ENCODE measurements at places on chromosomes 1 and 21. TPM values are rescaled to one million over a fixed set of nuclear protein-coding genes. Genes with fewer than 3 reads are reported as not detected.
A peak's percentile ranks its signal among the peaks of the same experiment; 100 is the strongest.

- DNase-seq, result peak; percentile 70
Observed at GRCh38 chr21:41612674-41613532, 104.9 kb upstream of the TMPRSS2 start.

- no peak for DNase-seq
Observed at GRCh38 chr1:162823771-162824525, 33.4 kb downstream of the HSD17B7 start.

DNA sequence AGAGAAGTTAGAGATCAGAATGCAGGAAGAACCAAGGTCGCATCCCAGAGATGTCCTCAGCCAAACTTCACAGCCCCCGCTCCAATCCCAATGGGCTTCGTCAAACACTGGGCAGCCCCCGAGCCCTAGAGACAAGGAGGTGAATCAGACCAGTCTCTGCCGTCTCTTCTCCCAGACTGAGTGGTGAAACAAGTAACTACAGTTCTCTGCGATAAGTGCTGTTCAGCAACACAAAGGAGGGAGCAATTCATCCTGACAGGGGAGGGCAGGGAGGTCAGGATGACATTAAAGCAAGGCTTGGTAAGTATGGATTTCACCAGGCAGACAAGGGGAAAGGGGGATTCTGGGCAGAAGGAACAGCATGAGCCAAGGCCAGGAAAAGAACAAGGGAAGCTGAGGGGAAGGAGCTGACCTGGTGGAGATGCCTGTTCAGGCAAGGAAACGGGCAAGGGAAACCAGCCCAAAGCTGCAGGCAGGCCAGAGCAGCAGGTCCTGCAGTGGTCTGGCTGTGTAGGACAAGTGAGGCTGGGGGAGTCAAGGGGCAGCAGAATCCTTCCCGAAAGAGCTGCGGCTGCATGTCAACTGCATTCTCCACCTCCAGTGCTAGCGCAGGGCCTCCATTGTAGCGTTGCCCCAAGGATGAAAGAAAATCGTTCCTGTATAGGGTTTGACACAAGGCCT, 13.6 kb upstream of the ERI3 start:
- no peak for DNase-seq

DNA sequence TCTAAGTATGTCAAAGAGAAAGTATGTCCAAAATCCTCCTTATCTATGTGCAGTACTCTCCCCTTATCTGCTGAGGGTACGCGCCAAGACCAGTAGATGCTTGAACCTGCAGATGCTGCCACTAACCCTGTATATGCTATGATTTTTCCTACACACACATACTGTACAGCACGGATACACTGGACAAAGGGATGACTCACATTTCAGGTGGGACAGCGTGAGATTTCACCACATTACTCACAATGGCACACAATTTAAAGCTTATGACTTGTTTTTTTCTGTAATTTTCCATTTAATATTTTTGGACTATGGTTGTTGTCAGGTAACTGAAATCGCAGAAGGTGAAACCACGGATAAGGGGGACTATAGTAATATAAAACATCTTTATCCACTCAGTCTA, 4.1 kb downstream of the ORC1 start:
- no peak for DNase-seq

DNA sequence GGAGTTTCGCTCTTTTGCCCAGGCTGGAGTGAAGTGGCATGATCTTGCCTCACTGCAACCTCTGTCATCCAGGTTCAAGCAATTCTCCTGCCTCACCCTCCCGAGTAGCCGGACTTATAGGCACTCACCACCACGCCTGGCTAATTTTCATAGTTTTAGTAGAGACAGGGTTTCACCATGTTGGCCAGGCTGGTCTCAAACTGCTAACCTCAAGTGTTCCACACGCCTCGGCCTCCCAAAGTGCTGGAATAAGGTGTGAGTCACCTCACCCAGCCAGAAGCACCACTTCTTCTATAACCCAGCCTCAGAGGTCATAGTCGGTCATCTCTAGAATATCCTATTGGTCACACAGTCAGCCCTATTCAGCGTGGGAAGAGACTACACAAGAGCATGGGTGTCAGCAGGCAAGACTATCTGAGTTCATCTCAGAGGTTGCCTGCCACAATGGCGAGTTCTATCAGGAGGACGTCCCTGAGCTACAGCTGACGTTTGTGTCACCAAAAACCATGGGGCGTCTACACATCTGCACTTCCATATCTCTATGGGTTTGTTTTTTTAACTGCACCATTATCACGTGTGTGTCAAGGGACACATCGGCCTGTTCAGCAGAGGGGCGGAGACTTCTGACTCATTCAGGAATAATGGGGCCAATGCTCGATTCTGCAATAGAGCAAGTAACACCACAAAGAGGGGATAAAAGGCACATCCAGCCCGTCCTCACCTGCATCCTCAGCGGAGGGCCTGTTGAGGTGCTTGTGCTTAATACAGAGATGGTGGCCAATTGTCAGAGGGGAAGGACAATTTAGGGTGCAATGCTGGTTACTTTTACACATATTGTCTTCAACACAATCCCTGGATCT, 256.3 kb upstream of the IRF2BP2 start:
- no peak for DNase-seq

DNA sequence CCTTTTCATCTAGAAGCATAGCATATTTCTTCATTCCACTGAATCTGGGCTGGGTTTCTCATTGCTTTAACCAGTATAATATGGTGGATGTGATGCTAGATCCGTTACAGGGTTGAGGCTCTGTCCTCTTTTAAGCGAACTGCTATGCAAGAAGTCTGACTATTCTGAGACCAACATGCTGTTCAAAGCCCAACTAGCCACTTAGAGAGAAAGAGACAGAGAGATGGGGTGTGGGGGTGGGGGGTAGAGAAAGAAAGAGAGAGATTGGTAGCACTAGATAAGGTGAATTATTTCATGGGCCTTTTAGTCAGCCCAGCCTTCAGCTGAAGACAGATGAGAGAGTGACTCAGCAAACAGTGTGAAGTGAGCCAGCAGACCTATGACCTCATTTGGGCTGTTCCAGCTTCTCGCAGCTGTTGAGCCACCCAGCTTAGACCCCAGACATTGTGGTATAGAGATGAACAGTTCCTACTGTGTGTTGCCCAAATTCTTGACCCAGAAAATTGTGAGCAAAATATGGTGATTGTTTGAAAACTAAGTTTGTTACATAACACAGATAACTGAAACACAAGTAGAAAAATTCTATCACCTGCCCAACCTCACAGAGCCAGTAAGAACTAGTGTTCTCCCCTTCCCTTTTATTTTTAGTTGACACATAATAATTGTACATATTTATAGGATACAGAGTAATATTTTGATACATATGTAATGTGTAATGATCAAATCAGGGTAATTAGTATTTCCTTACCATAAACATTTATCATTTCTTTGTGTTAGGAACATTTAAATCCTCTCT, 40.7 kb upstream of the PRKACB start:
- DNase-seq, result no peak

- no peak for DNase-seq
Observed at GRCh38 chr21:38785483-38785882, 20.2 kb upstream of the ETS2 start.

DNA sequence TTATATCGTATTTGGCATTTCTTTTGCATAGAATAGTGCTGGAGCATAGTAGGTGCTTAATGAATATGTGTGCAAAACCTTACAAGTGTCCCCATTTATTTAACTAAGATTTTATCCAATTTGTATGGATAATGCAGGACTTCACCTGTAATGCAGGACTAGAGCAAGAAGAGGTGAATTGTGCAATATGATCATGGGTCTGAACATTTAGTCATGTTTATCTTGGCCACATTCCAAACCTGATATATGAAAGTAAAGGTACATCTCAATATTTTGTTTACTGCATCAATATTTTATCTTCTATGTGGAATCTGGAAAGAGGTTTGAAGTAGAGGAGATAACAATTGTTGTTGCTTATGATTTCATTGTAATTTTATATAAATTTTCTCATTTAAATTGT, 1626.7 kb upstream of the B3GALT2 start:
- DNase-seq, result no peak

- DNase-seq, result no peak
Observed at GRCh38 chr1:154465621-154466195, 36.3 kb upstream of the TDRD10 start.

DNA sequence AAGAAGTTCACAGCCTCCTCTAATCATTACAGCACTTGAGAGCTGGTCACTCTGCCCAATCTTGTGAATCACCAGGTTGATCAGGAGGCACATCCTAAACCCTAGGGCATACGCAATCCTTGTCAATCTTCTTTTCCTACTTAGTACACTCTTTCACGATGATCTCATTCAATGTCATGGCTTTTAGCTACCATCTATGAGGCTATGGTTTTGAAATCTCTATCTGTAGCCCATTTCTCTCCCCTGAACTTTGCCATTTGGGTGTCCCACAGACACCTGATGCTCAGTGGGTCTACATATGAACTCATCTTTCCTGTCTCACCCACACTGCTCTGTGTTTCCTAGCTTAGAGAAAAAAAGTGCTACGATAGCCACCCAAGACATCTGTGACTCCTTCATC, 1.9 kb upstream of the MED18 start:
- DNase-seq, result no peak

GRCh38 chr1:121558514-121558913, 373.7 kb downstream of the SRGAP2C start:
- DNase-seq, result no peak

DNA sequence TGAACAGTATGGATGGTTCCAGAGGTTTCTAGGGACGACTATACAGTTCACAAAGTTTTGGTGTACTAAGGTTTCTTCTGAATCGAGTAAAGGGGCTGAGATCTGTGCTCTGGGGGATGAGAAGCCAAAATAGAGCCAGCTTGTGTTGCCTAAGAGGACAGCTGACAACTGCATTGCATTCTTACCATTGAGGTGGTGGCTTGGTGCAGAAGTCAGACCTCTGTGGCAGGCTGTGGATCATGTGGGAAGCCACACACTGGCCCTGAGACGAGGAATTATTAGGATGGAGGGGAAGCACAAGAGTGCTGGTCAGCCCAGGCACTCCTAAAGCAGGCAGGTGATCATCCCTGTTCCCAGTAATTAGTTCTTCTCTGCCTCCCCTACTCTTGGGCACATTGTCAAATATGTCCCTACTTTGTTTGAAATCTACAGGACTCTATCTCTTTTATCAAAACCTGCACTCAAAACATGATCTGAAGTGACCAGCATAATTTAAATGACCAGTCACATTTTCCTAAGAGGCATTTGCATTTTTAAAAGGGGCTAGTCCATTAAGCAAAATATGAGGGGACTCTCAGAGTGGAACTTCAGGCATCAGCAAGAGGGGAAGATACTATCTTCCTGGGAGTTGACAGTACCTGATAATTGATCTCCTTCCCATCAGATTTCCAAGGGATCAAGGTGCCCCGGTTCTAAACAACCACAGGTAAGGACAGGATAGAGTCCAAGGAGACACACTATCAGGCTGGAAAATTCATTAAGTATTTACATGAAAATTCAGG, at the start of gene FCRLB:
Gene FCRLB (plus strand): TSS at position 589 of the 782 bp plus-strand sequence. CDS start 1,129 bp downstream, outside the sequence.
- DNase-seq, result no peak

GRCh38 chr21:42833439-42833815, 45.9 kb downstream of the WDR4 start:
- DNase-seq, result no peak

DNA sequence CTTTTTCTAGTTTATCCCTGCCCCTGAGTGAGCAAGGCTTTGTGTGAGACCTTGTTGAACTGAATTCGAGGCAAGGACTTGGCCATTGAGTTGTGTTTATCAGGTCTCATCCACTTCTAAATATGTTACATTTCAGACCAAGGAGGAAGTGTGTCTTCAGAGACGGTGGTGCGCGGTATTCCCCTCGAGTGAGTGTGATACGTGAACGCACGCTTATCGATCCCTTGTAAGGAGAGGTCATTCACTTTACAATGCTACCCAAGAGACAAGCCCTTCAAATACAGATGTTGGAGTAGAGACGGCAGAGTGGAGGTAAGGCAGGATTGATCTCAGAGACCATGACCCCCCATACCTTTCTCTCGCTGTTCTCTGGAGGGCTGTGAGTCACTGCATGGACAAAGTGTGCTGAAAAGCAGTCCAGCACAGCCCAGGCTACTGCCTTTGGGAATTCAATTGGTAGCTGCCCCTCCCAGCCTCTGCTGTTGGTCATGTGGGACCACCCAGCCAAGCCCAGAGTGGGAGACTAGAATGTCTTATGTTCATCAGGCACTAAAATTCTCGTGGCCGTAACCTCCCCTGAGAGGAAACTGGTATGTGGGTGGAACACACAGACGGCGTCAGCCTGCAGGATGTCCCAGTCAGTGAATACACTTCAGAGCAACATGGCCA, 16.3 kb upstream of the MTARC1 start:
- DNase-seq, result no peak

GRCh38 chr1:53400761-53401674, 58.2 kb upstream of the DMRTB1 start:
- DNase-seq, result no peak

GRCh38 chr1:69569576-69570328, 2.0 kb downstream of the LRRC7 start:
- peak; percentile 46 for DNase-seq

DNA sequence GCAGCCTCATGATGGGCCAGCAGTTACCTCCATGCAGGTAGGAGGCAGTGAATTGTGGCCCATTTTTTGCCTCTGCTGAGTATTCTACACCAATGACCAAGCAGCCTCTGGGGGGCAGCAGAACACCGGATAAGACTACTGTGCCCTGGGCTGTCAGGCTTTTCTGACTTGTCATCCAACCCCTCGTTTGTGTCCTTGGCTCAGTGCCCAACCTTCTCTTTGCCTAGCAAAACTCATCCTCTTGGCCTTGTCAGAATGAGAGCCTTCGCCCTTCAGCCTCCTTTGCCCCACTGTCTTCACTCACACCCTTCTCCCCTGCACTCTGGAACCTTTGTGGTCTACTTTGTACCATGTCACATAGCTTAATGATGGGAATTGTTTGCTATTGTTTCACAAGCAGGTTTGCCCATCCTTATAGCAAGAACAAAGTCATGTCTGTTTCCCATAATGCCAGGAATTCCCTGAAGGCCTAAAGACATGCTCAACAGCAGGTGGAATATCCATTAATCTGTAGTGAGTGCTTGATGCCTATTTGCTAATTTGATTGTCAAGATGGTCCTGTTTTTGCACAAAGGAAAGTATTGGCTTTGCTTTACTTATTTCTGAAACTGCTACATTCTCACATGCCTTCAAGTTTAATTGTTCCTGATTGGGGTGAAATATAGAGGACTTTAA, 255.9 kb downstream of the HHAT start:
- peak; percentile 71 for DNase-seq

GRCh38 chr1:110634455-110635311, 28.5 kb upstream of the KCNA2 start:
- peak; percentile 48 for DNase-seq

- no peak for DNase-seq
Observed at GRCh38 chr21:45279446-45280177, 8.1 kb downstream of the POFUT2 start.

- DNase-seq, result no peak
Observed at GRCh38 chr1:112712701-112713128, 2.4 kb downstream of the PPM1J start.

The TNFRSF8 gene
- polyA plus RNA-seq, result 0.54 TPM

The EEIG2 gene
- polyA plus RNA-seq, result 14.4 TPM

The MRPS21 gene
- polyA plus RNA-seq, result 75.9 TPM

The VWA5B1 gene
- 1.4 TPM for polyA plus RNA-seq

The LRRC53 gene
- polyA plus RNA-seq, result 0.04 TPM

The UTS2 gene
- polyA plus RNA-seq, result not detected

The RGS18 gene
- polyA plus RNA-seq, result 2.7 TPM

The TFF2 gene
- not detected for polyA plus RNA-seq

The FBLIM1 gene
- 55.1 TPM for polyA plus RNA-seq

The APOBEC4 gene
- not detected for polyA plus RNA-seq

The LYPD8 gene
- polyA plus RNA-seq, result not detected

The KCNJ9 gene
- 0.15 TPM for polyA plus RNA-seq

The SPATA21 gene
- 0.30 TPM for polyA plus RNA-seq

The C1QA gene
- polyA plus RNA-seq, result 20.5 TPM

The FCGR3A gene
- 1.8 TPM for polyA plus RNA-seq

The AIM2 gene
- polyA plus RNA-seq, result 0.11 TPM

The ARHGEF10L gene
- polyA plus RNA-seq, result 56.4 TPM

The CDK11A gene
- 33.5 TPM for polyA plus RNA-seq

The PRDM15 gene
- polyA plus RNA-seq, result 6.8 TPM

The URB1 gene
- polyA plus RNA-seq, result 11.8 TPM

Data from renal pelvis (tissue), 12 donors.